ENCODE measurements at places on chromosomes 5 and 9. TPM values are rescaled to one million over a fixed set of nuclear protein-coding genes. Genes with fewer than 3 reads are reported as not detected.

STOM gene
- total RNA-seq, result 241 TPM

ZNF354C gene
- 4.0 TPM for total RNA-seq

DAPK1 gene
- 22.7 TPM for total RNA-seq

CCL21 gene
- total RNA-seq, result not detected

ZNF367 gene
- total RNA-seq, result 6.2 TPM
